Cardiac septum (tissue), 1 donor: ENCODE measurements at places on chromosomes 12 and 14.
A peak's percentile ranks its signal among the peaks of the same experiment; 100 is the strongest.

DNA sequence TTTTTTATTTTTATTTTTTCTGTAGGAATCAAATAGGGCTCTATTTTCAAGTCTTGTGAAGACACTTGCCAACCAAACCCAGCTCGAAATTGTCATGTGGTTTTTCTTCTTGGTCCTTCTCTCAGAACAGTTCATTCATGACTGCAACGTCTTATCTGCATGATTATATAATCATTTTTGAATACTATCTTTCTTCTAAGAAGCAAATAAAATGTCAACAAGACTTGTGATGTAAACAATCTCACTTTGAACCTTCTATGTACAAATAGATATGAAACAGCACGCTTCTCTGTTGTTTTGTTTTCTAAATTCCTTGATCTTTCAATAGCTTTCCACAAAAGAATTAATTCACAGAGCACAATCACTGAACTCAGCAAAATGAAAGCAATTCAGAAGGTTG, 320.7 kb downstream of the SOX5 start:
- DNase-seq: no peak

DNA sequence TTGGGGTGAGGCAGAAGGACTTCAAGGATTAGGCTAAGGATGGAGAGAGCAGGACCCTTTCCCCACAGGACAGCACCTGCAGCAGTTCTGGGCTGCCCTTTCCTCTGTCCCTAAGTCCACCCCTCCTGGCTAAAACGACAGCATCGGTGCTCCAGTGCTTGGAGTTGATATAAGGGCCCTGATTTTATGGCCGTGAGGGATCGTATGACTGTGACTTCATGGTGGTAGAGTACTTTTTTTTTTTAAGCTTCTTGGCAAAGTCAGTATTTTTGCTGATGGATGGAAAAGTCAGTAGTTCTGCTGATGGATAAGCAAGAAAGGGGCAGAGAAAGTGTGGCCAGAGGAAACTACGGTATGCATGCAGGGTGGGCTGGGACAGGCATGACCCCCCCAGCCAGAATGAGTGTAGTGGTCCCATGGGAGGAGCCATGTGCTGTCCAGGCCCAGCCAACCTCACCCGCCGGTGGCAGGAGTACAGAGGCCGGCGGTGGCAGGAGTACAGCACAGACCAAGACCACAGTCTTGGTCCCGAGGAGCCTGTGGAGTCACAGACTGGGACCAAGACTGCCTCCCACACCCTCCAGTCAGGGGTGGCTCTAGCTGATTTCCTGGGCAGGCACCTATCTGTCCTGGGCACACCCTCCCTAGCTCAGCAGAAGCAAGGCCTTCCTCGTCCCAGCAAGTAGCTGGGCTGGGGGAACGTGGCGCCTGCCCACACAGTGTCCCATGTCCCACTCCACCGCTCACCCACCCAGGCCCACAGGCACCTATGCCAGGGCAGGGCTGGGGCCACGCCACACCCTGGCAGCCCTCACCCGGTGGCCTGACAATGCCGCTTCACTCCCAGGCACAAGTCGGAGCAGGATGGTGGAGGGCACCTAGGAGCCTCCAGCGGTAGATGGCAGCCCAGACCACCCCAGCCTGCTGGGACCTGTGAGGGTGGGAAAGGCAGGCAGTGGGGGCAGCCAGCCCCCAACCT, 46.3 kb downstream of the CCDC88C start:
- no peak for DNase-seq

- DNase-seq: no peak
These were observed 28.8 kb upstream of the MANSC4 start for GRCh38 chr12:27808841-27809240.

GRCh38 chr12:108722992-108723766, 8.1 kb downstream of the CORO1C start:
- DNase-seq: no peak

GRCh38 chr12:95380997-95381786, 92.8 kb upstream of the METAP2 start:
- DNase-seq: no peak

DNA sequence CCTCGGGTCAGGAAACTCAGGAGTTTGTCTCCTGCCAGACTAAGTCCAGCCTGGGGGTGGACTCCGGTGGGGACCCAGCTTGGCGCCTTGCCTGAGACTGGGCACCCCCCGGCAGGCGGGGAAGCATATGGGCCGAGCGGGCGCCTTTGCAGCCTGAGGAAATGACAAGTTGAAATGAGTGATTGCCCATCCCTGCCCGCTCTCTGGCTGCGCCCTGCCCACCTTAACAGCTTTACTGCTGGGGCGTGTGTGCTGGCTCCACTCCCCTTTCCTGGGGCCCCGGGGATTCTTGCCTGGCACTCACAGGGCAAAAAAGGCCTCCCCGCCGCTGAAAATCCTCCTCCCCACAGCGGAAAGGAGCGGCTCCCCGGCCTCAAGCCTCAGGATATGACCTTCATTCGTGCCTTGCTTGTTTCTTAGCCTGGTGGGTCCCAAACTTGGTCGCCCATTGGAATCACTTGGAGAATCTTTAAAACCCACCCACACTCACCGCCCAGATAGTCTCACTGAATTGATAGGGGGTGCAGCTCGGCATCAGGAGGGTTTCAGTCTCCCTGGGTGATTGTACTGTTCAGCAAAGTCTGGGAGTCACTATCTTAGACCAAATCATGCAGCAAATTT, 1.5 kb downstream of the RFLNA start:
- no peak for DNase-seq

DNA sequence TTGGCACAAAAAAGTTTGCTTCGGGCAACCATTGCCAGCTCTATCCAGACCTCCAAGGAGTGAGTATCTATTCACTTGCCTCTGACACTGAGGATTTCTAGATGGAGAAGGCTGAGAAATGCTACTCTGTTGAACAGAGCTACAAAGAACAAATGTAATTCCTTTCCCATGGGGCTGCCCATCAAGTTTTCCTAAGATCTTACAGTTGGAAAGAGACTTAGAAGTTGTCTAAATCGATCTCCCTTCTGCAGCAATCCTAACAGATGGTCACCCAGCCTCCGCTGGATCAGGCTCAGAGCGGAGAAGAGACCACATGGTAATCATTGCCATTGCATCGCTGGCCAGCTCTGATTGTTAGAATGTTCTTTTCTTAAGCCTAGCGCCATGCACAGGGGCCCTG, 110.1 kb upstream of the BCL2L14 start:
- no peak for DNase-seq

DNA sequence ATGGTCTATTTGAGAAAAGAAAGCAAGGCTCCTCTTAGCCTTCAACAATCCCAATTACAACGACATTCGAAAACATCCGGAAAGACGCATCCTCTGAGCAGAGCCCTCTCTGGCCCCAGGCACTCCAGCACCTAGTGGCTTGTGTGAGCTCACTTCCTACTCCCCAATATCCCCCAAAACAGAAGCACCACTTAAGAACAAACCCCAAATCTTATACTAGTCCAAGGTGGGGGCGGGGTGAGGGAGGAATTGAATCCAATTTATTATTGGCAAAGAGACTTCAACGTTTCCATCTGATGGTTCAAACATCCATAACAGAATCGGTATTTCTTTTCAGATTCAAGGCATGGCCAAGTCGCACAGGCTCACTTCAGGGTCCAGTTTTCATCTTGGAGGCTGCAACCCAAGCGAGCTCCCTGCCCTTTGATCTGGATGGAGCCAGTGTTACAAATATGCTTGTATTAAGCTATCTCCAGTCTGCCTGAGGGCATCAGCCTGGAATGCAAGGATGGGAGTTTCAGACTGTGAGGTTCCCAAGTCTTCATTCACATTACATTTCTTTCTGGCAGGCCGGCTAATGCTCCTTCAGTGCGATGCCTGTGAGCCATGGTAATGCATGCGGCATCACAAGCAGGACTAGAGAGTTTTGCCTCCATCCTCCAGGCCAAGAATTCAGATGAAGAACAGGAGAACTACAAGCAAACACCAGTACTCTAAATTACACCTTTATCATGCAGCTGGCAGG, 132.5 kb upstream of the FOXN3 start:
- DNase-seq: no peak

- DNase-seq: no peak
These were observed 724 bp downstream of the BLOC1S1 start for GRCh38 chr12:55716582-55716957.

GRCh38 chr12:5520831-5521230, 88.9 kb downstream of the NTF3 start:
- DNase-seq: no peak

GRCh38 chr12:18158774-18159557, 69.0 kb upstream of the RERGL start:
- DNase-seq: no peak

DNA sequence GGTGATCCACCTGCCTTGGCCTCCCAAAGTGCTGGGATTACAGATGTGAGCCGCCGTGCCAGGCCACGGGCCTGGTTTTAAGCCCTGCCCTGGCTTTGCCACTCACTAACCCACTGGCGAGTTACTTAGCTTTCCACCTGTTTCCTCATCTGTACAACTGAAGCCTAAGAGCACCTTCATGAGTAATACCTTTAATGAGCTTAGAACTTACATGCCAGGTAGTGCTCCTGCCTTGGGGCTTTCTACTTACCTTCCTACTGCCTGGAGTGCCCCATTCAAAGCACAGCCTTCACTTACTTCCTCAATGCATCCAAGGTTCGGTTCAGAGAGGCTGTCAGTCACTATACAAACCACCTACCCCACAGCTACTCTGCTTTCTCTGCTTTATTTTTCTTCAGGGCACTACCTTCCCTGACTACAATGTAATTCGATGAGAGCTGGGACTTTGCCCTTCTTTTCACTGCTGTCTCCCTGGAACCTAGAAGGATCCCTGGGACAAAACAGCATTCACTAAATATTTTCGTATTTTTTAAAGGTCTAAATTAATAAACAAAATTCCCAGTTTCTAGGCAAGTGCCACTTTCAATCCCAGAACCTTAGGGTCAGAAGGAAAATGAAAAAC, 13.8 kb downstream of the ZCCHC8 start:
- no peak for DNase-seq

GRCh38 chr12:124610021-124610612, 42.7 kb upstream of the NCOR2 start:
- DNase-seq: no peak

DNA sequence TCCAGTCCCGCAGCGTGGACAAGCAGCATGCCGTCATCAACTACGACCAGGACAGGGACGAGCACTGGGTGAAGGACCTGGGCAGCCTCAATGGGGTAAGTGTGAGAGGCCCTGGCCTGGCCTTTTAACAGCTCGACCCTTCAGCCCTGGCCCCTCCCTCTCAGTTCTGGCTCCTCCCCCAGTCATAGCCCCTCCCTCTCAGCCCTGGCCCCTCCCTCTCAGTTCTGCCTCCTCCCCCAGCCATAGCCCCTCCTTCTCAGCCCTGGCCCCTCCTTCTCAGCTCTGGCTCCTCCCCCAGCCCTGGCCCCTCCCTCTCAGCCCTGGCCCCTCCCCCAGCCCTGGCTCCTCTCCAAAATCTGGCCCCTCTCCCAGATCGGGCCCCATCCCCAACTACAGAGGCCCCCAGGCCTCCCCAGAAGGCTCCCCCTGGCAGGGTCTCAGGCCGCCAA, 11.2 kb downstream of the CEP170B start:
- no peak for DNase-seq

GRCh38 chr14:22793976-22794375, 21.3 kb downstream of the SLC7A7 start:
- DNase-seq: no peak

GRCh38 chr14:104119119-104119487, 19.3 kb upstream of the KIF26A start:
- peak; percentile 39 for DNase-seq

- DNase-seq: no peak
These were observed 241.7 kb upstream of the AMIGO2 start for GRCh38 chr12:47321436-47321835.

GRCh38 chr12:73678335-73678734, 859.3 kb upstream of the ATXN7L3B start:
- no peak for DNase-seq

DNA sequence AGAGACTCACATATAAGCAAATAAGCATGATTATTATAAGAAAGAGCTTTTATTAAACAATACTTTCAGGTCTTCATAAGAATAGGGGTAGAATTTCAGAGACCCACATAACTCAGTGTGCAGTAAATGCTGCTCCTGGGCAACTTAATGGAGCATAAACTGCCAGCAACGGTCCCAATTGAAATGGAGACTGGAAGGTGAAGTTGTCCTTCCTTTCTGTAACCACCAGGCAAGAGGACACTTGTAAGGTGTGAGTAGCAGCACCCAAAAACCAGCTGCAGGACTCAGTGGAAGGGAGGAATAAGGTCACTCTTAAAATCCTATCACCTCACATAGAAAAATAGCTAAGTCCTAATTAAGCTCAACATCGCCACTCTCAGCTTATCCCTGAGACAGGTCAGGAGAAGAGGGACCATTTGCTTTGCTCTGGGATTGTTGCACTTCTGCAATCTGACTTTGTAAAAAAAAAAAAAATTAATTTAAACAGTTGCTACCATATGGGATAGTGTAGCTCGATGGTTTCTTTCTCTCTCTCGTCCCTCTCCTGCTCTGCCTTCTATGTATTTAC, 22.7 kb upstream of the LTA4H start:
- no peak for DNase-seq

DNA sequence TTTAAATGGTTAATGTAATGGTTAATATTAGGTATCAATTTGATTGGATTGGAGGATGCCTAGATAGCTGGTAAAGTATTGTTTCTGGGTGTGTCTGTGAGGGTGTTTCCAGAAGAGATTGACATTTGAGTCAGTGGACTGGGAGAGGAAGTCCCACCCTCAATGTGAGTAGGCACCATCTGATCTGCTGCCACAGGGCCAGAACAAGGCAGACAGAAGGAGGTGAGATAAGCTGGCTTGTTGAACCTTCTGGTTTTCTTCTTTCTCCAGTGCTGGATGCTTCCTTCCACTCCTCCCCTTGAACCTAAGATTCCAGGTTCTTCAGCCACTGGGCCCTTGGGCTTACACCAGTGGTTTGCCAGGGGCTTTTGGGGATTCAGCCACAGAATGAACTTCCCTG, 756.5 kb upstream of the LRFN5 start:
- no peak for DNase-seq

DNA sequence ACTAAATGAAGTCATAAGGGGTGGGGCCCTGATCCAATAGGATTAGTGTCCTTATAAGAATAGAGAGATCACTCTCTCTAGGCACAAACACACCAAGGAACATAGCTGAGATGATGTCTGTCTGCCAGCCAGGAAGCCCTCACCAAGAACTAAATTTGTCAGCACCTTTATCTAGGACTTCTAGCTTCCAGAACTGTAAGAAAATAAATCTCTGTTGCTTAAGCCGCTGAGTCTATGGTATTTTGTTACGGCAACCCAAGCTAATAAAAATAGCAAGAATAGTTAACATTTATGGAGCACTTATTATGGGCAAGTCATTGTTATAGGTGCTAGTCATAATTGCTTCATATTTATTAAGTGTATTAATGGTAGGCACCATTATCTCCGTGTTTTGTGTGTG, 249.6 kb downstream of the MSRB3 start:
- DNase-seq: no peak

- peak; percentile 69 for DNase-seq
These were observed 28.5 kb upstream of the C14orf180 start for GRCh38 chr14:104550861-104551728.

GRCh38 chr12:129676411-129676810, 227.4 kb downstream of the TMEM132D start:
- DNase-seq: no peak

GRCh38 chr12:39369756-39370155, 73.2 kb downstream of the KIF21A start:
- DNase-seq: no peak

GRCh38 chr12:49944718-49945117, 5.8 kb upstream of the AQP2 start:
- DNase-seq: peak; percentile 66

GRCh38 chr12:99009654-99010296, 364.7 kb downstream of the APAF1 start:
- DNase-seq: no peak
